ENCODE measurements at places on chromosomes 13 and 19.

DNA sequence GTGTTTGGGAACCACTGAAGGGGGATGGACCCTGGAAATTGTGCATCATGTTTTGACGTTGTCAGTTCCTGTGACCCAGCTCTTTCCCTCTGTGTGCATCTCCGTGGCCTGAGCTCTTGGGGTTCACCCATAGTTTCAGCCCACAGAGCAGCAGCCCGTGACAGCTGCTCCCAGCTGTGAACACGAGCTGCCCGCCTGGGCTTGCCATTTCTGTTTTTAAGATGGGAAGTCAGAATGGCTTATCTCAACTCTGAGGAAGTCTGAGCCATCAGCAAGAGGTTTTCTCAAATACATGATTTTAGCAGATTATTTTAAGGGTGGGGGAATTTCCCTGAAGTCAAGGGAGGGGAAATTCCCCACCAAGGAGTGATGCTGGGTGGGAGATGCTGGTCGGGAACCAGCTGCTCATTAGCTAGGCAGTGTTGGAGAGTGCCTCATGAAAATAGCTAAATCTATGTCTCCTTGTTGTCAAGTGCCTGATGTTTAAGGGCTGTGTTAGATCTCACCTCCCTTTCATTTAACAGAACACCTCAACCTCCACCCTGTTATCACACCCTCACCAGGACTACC, 34.8 kb upstream of the C1QTNF9 start:
- DNase-seq, result no peak

GRCh38 chr13:53719281-53719680, 690.7 kb downstream of the OLFM4 start:
- no peak for DNase-seq

- DNase-seq, result no peak
Observed at GRCh38 chr13:21006141-21007005, 55.0 kb downstream of the LATS2 start.

GRCh38 chr19:50264483-50265186, 61.2 kb downstream of the MYH14 start:
- no peak for DNase-seq

DNA sequence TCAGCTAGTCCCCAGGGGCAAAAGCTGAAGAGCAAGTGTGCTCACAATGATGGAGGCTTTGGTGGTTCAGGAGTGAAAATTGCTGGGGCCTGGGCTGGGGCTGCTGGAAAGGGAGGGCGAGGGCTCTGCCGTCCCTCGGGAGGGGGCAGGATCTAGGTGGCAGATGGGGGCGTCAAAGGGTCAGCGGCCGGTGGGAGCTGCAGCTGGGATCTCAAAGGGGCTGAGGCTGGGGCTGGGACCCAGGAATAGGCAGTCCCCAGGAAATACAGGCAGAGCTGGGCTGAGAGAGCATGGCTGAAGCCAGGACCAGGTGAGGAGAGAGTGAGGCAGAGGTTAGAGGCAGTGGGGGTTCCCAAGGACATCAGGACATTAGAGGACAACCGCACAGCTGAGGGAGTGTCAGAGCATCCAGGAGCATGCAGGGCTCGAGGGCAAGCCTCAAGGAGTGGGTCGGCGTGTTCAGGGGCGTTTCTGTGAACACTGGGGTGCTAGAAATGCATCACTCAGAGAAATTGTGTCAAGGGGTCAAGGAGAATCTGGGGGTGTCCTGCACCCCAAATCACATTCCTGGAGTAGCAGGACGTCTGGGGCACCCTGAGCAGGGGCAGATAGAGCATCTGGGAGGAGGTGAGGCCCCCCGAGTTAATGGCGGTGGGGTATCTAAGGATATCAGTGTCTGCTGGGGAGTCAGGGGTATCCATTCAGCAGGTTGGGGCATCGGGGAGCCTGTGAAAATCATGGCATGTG, 1.2 kb upstream of the SYNE4 start:
- DNase-seq, result no peak

GRCh38 chr13:27080018-27080948, 91.3 kb downstream of the USP12 start:
- no peak for DNase-seq

DNA sequence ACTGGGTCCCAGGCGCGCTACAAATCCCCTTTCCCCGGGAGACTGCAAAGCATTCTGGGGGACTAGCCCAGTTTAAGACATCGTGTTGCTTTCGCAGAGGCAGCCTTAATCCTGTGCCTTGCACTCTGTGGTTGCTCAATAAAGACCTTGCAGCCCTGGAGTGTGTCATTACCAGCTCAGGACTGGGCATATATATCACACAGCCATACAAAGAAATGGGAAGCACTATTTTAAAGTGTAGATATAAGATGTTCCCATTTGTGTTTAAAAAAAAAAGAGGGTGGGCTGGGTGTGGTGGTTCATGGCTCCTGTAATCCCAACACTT, 11.1 kb downstream of the NAPA start:
- DNase-seq, result no peak

DNA sequence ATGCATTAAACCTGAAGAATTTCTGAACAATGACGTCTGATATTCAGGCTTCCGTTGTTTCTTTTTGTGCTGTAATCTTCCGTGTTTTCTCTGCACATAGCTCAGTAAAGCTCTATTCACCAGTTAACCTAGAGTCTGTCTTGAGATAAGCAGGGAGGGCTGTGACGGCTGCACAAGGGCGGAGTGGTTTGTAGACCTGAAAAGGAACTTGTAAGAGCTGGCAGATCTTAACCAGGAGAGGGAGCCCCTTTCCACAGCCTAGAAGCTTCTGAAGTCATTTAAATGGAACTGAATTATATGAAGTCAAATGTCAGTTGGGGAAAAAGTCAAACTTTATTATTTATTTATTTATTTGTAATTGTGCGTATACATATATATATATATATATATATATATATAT, 27.5 kb downstream of the DPRX start:
- no peak for DNase-seq

DNA sequence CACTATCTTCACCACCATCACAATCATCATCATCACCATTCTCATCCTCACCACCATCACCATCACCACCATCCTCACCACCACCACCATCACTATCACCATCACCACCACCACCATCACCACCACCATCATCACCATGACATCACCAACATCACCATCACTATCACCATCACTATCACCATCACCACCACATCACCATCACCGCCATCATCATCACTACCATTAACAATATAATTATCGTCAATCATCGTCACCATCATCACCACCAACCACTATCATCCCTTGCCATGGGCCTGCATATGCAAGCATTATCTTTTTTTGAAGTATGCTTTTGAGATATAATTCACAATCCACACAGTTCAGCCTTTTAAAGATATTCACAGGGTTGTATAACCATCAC, 7.6 kb upstream of the PPP6R1 start:
- no peak for DNase-seq

GRCh38 chr13:80082396-80083080, 258.4 kb downstream of the SPRY2 start:
- DNase-seq, result peak; percentile 85

GRCh38 chr13:24891476-24892108, 127.6 kb downstream of the RNF17 start:
- DNase-seq, result no peak

DNA sequence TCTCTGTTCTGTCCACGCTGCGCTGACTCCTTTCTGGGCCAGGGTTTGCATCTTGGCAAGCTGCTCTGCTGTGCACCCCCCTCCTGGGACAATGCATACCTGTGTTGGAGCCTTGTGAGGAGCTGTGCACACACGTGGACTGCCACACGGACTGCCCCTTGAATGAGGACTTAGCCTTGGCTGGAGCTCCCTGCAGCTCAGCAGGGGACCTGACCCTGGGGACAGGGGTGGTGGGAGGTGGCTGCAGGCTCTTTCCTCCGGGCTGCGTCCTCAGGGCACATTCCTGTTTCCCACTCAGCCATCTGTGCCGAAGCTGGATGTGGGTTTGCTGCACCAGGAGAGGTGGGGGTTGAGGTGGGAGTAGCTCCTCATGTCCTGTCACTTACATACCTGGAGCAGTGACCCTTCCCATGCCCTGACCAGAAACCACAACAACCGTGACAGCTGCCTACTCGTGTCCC, 8.2 kb downstream of the RAB11B start:
- no peak for DNase-seq

GRCh38 chr13:79775830-79776229, 294.9 kb downstream of the NDFIP2 start:
- DNase-seq, result peak; percentile 81

- peak; percentile 98 for DNase-seq
Observed at GRCh38 chr13:31749929-31750328, 10.6 kb downstream of the RXFP2 start.

GRCh38 chr19:4567584-4568071, 8.1 kb upstream of the SEMA6B start:
- peak; percentile 49 for DNase-seq

GRCh38 chr19:19385896-19386869, 19.3 kb upstream of the GATAD2A start:
- DNase-seq, result no peak

GRCh38 chr19:6739390-6739882, at the start of gene TRIP10:
TRIP10 (plus strand) TSS chr19:6739680; CDS start chr19:6739762, 82 bp downstream.
- peak; percentile 78 for DNase-seq

DNA sequence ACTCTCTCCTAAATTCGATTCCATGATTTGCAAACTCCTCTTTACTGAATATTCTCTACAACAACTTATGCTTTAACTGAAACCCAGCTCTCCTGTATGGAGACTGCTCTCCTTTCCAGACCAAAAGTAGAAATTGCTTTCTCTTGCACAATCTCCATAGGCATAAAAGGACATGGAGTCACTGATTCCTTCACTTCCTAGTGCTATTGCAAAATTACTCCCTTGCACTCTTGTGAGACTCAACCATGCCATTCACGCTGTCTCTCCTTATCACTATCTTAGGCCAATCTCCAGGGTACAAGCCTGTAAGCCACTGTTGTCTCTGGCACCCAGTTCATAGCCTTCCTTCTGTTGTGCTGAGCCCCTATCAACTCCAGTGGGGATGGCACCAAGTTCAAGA, 30.6 kb downstream of the SERPINE3 start:
- DNase-seq, result no peak

DNA sequence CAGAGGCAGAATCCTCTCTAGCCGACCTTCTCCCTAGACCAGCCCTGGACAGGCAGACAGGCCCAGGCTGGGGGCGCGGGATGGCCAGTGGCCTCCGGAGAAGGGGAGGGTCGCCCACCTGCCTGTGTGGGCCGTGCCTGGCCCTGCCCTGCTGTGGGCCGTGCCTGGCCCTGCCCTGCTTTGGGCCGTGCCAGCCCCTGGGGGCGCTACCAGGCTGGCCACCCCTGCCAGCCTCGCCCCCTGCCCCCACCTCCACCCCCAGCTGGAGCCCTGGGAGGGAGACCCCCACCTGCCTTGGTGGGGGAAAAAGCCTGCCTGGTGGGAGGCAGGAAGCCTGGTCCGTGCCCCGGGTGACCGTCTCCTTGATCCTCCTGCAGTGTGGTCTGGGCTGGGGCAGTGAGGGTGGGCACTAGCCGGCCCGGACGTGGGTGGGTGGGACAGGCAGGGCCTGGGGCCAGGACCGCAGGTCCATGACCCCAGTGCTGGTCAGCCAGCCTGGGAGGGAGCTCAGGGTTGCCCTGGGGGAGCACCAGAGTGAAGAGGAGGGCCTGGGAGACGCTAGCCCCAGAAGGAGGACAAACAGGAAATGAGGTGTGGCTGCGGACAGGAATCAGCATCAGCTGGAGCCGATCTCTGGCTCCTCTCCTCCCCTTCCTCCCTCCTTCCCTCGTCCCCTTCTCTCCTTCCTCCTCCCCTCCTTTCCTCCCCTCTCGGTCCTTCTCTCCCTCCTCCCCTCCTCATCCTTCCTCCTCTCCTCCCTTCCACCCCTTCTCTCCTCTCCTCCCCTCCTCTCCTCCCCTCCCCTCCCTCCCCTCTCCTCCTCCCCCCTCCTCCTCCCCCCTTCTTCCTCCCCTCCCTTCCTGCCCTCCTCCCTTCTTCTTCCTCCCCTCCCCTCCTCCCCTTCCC, 5.1 kb upstream of the MKNK2 start:
- peak; percentile 76 for DNase-seq

- DNase-seq, result peak; percentile 12
Observed at GRCh38 chr19:2798733-2799132, 13.4 kb downstream of the THOP1 start.

- no peak for DNase-seq
Observed at GRCh38 chr13:46983881-46984280, 87.0 kb upstream of the HTR2A start.
